ENCODE measurements at places on chromosomes 3 and 15.
A peak's percentile ranks its signal among the peaks of the same experiment; 100 is the strongest.

GRCh38 chr3:147397155-147397874, 9.0 kb downstream of the ZIC4 start:
- no peak for DNase-seq

DNA sequence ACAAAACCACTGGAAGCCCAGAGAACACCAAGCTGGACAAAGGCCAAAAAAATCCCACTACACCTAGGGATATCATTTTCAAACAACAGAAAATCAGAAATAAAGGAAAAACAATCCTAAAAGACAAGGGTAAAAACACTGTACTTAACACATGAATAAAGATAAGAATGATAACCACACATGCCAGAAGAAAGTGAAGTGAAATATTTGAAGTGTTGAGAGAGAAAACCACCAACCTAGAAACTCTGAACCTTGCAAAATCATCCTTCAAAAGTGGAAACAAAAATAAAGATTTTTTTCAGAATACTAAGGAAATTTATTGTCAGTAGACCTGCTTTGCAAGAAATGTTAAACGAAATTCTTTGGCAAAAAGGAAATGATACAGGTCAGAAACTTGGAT, 45.1 kb downstream of the KPNA1 start:
- DNase-seq: no peak

DNA sequence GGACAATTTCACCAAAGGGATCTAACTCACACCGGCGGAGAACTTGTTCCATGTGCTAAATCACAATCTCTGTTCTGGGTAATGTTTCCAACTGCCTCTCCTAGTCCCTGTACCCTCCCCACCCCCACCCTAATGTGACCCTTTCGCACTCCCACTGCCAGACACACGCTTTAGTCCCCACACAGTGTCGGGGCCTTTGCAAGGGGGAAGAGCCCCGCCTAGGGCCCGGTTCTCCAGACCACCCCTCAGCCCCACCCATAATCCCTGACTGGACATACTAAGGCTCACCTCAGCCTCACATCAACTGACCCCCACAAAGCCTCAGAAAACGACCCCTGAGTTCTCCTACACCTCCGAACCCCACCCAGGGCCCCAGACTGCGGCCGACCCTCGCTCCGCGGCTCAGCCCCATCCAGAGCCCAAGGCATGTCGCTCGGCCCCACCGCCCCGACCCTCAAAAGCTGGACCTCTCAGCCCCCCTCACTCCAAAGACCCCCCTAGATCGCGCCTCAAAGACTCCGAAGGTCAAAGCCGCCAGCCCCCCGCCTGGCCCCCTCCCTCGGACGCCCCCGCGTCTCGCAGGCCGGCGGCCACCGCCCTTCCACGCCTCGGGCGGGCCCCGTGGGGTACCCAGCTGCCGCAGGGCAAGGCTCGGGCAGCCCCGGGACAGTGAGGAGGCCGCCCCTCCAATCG, 72.0 kb upstream of the MAP4 start:
- no peak for DNase-seq

DNA sequence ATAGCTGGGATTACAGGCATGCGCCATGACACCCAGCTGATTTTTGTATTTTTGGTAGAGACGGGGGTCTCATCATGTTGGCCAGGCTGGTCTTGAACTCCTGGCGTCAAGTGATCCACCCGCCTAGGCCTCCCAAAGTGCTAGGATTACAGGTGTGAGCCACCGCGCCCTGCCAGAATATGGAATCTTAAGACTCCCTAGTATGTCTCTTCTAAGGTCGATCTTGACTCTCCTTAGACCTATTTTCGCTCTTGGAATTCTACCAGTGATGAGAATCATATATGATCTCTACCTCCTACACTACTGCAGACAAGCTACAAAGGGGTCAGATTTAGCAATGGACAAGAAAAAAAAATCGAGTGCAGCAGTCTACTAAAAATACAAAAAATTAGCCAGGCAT, 19.3 kb upstream of the EOGT start:
- no peak for DNase-seq

- DNase-seq: no peak
Observed at GRCh38 chr3:23540600-23540999, 265.2 kb upstream of the UBE2E1 start.

GRCh38 chr3:143603774-143604173, 244.5 kb downstream of the SLC9A9 start:
- DNase-seq: no peak

DNA sequence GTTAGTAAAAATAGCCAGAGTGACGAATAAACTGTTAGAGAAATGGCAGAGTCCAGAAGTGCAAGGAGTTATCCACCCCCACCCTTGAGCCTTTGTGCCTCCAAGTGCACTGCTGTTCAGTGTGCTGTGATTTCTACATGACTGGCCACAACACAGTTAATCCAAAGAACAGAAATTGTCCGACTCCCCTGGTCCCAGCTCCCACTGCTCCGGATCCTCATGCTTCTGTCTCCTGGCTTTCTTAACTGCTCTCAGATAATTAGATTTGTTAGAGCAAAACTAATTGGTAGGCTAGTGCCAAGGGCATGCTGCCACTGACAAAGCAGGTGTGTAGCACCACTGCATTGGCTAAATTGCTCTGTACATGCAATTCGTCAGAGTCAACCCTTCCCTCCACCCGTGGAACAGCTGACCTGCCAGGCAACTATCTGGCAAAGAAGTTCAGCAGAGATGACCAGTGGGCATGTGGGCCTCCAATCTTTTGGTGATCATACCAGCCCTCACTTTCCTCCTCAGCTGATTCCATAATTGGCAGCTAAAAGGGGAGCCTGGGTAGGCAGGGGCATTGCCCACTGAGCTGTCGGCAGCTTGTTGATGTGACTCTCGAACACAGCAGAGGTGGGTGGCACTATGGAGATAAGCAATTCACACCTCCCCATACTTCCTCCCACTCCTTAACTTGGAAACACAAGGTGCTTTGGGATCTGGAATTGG, 18.9 kb upstream of the ACAP2 start:
- no peak for DNase-seq

DNA sequence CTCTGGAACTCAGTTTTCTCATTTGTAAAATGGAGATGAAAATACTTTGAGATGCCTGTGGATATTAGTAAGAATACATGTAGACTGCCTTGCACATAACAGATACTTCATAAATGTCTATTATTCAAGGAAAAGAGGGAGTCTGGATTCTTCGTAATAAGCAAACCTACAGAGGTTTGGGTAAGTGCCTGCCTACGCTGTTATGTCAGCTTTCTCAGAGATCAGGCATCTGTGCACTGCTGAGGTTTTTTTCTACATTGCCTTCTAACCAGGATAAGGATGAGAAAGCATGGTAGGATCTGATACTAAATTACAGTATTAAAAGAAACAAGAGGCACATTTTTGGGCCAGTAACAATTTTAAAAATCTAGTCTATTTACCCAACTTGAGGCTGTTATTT, 10.9 kb downstream of the MCTP2 start:
- no peak for DNase-seq

- peak; percentile 74 for DNase-seq
Observed at GRCh38 chr3:71944482-71945065, 159.6 kb upstream of the PROK2 start.

GRCh38 chr3:181292984-181293383, 303.4 kb upstream of the DNAJC19 start:
- DNase-seq: no peak

- DNase-seq: no peak
Observed at GRCh38 chr3:165753560-165753959, 83.7 kb downstream of the BCHE start.

DNA sequence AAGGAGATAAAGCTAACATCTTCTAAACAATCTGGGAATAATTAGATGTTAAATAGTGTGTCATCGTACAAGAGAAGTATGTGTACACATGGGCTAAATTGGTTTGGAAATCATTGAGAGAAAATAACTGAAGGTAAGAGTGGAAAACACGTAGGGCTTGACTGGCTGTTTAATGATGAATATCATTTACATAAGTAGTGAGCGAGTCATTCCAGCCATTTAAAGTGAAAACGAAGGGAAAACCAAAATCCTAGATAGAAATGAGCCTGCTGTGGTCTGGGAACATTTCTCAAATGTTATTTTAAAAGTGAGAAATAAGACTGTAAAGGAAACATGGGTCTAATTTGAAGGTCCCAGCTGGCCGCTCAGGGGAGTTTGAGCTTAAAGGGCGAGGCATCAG, 41.9 kb upstream of the KCNMB2 start:
- DNase-seq: no peak

GRCh38 chr3:128266453-128266852, 113.2 kb downstream of the EEFSEC start:
- DNase-seq: peak; percentile 39

DNA sequence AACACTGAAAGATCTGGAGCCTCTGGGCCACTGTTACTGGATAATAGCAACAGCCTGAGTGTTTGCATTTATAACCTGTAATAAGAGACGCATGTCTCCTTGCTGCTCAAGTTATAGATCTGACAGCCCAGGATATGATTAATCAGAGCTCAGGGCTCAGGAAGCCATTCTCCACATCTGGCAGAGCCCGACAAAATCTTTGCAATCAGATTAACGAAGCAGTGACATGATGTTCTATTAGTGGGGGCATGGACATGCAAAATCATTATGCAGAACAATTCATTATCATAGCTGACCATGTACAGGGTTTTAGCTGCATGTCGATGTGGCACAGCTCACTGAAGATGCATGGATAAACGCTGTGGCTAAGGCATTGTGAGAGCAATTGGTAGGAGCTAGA, 730.3 kb downstream of the ZNF385D start:
- DNase-seq: no peak

- DNase-seq: no peak
Observed at GRCh38 chr15:91886878-91887277, 33.4 kb downstream of the SLCO3A1 start.

DNA sequence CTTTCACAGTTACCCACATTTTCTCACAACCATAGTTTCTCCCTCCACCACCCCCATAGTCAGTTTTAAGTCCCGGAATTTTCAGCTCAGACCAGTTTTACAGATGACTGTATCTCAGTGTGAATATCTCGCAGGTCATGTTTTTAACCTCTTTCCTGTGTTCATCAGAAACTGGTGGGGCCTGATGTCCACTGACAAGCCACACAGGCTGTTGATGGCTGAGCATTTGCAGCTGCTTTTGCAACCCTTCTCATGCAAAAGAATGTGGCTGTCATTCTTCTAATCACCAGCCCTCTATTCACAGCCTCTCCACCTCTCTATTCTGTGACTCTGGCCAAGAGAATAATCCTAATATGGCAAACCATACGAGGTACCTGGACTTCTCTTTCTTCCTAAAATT, 8.5 kb downstream of the GYG1 start:
- no peak for DNase-seq

DNA sequence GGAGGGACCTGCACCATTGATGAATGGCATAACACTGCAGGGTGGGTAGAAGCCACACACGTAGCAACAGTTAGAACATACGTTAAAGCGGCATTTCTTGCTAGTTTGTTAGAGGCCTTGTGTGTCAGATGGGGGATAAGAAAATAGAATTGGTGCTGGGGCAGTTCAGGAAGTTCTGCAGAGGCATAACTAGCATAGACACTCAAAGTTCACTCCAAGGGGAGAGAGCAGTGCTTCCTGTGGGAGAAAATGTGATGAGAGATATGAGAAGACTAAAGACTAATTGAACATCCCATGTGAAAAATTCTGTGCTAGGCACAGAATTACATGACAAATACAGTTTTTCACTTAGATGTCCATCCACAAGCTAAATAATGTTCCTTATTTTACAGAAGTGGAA, 327.1 kb downstream of the ZNF621 start:
- DNase-seq: no peak

- DNase-seq: no peak
Observed at GRCh38 chr15:65326117-65326526, 21.6 kb downstream of the RNU5B-1 start.

DNA sequence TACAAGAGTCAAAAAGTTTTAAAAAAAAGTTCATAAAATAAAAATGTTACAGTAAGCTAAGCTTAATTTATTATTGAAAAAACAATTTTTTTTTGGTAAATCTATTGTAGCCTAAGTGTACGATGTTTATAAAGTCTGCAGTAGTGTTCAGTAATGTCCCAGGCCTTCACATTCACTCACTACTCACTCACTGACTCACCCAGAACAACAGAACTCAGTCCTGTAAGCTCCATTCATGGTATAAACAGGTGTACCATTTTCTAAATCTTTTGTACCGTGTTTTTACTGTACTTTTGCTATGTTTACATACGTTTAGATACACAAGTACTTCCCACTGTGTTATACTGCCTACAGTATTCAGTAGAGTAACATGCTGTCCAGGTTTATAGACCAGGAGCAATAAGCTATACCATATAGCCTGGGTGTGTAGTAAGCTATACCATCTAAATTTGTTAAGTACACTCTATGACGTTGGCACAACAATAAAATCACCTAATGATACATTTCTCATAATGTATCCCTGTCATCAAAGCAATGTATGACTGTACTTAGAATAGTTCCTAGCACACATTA, 41.2 kb upstream of the ZDHHC23 start:
- DNase-seq: no peak

DNA sequence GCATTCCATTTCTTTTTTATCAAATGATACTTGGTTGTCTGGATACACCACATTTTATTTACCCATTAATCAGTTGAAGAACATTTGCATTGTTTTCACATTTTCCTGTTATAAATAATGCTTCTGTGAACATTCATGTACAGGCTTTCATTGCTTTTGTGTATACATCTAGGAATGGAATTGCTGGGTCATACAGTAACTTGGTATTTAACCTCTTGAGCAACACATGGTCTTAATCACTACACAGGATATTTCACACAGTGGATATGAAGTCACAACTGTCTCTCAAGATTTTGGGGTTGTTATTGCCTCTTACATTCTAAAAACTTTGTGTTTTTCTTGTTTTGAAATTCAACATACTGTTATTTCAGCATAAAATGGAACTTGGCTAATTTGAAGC, 48.2 kb downstream of the C3orf85 start:
- DNase-seq: no peak

- DNase-seq: no peak
Observed at GRCh38 chr15:27686369-27686768, 412.7 kb downstream of the OCA2 start.

DNA sequence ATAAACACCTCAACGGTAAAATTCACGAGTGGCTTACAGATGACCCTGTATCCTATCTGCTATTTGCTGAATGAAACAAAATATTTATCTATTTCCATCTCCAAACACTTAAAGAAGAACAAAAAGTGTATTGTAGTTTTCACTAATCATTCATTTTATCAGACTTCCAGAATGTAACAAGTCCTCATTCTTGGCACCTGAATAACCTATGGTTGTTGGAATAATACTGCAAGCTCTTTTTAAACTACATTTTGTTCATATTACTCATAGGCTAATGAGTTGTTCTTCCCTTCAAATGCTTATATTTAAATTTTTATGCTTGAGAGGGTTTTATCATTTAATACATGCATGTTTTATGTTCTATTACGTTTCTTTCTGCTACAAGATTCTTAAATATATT, 1434.1 kb downstream of the SI start:
- DNase-seq: no peak

GRCh38 chr15:40100947-40101905, 7.5 kb downstream of the BMF start:
- DNase-seq: no peak
